ENCODE measurements at places on chromosomes 11 and 22.
A peak's percentile ranks its signal among the peaks of the same experiment; 100 is the strongest.

GRCh38 chr22:30824096-30824495 is 129.4 kb downstream of the OSBP2 start:
- DNase-seq, result no peak

- DNase-seq, result no peak
These were observed 606 bp downstream of the DRG1 start for GRCh38 chr22:31400023-31400397.

GRCh38 chr22:25057013-25057881 is 104.7 kb downstream of the KIAA1671 start:
- DNase-seq, result peak; percentile 62

- DNase-seq, result no peak
These were observed 23.3 kb upstream of the PPP6R3 start for GRCh38 chr11:68436985-68437926.

- DNase-seq, result no peak
These were observed 577 bp upstream of the DKK3 start for GRCh38 chr11:12008790-12009616.

GRCh38 chr11:97703851-97704250 is 1314.0 kb downstream of the JRKL start:
- DNase-seq, result no peak

GRCh38 chr11:16554361-16554760 is 184.1 kb upstream of the C11orf58 start:
- no peak for DNase-seq

- DNase-seq, result no peak
These were observed 17.4 kb downstream of the KCTD21 start for GRCh38 chr11:78170874-78171549.

- no peak for DNase-seq
These were observed 115.7 kb downstream of the NTM start for GRCh38 chr11:131486100-131486499.

- DNase-seq, result peak; percentile 39
These were observed 1.3 kb upstream of the FOLR1 start for GRCh38 chr11:72190631-72191071.

DNA sequence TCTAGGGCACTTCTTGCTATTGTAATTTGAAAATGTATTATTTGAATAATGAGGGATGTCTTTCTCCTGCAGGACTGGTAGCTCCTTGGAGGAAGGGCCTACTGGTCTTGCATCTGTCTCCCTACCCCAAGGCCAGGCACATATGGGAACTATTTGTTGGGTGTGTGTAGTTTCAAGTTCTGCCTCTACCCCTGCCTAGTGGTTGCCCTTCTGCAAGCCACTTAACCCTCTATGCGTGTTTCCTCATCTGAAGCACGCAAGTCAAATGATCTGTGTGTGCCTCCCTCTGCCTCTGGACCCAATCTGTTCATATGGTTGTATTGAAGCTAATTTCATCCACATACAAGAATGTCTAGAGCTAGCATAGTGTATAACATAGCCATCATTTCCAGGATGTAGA is 67.0 kb downstream of the WNT11 start:
- DNase-seq, result no peak

- DNase-seq, result peak; percentile 87
These were observed 4.1 kb downstream of the SUN2 start for GRCh38 chr22:38751422-38752346.

- no peak for DNase-seq
These were observed 483.0 kb downstream of the MN1 start for GRCh38 chr22:27318516-27318915.

GRCh38 chr11:89249196-89249595 is 71.5 kb downstream of the TYR start:
- DNase-seq, result no peak

DNA sequence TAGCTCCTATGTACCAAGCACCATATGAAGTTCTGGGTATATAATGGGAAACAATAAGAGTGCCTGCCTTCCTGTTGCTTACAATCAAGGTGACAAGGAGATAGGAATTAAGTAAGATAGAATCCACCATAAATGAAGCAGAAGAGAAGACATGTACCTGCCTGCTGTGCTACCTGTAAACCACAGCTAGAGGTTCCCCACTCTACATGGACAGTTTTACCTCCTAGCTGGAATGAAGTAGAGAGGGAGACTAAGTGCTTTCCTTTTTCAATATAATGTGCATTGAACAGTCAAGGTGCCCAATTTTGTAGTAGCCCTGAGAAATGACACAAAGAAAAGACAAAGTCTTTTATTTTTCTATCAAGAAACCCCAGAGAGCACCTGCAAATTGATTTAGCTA is 984.6 kb downstream of the DLG2 start:
- no peak for DNase-seq

- no peak for DNase-seq
These were observed 155.1 kb downstream of the LDLRAD3 start for GRCh38 chr11:36098853-36099375.
